ENCODE measurements at places on chromosomes 1 and 21.

DNA sequence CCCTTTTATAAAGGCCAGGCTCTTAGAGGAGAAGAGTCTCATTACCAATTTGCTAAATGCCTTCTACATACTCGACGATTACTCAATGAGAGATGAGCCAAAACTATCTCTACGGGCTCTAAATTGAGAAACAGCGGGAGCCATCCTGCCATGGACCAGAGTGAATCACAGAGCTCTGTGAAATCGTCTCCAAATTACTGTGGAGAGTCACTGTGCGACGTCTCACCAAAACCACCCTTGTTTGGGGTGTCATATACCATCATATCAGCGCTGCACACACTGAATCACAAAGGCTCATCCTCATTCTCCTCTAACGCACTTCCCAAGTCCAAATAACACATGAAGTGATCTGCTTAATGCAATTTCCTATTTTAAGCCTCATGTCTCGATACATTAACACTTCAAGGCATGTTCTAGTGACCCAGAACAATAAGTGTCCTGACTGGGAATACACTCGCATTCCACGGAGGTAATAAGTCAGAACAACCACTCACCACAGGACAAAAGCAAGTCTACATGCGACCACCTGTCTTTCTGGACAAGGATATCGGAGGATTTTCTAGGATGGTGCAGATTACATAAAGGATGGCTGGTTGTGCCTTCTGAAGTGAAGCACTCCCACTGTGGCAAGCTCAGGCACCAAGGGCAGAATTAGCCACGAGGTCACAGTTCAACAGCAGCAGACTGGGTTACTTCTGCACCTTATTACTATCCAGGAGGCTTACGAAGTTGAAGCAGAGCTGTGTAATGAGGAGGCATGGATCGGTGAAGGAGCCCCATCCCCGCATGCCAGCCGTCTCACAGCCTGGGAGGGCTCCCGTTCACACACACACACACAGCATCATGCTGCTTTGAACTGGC, 44.3 kb downstream of the NID1 start:
- no peak for DNase-seq

GRCh38 chr1:95734560-95734959, 500.6 kb downstream of the RWDD3 start:
- no peak for DNase-seq

- no peak for DNase-seq
Observed at GRCh38 chr1:200053646-200054045, 26.1 kb downstream of the NR5A2 start.

- DNase-seq: no peak
Observed at GRCh38 chr1:211865180-211865579, 34.6 kb upstream of the LPGAT1 start.

DNA sequence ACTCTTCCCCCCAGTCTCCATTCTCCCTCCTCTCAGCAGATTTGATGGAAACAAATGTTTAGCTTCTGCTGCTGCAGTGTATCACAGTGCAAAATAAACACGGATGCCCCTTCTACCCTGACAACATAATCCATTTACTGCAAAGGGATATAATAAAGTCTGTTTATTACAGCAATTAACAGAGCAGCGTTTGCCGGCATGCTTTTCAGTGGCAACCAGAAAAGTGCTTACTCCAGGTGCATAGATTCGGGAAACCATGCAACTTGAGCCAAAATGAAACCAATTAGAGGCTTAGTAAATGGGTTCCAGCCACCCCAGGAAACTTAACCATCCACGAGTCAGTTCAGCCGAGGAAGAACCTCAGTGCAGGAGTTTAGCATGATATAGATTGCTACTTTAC, 12.9 kb upstream of the LEMD1 start:
- no peak for DNase-seq

All from activated CD8-positive, alpha-beta memory T cell treated with anti-CD3 and anti-CD28 coated beads, Interleukin-2, amount 50 U/mL, for 48 hours (primary cell).